ENCODE measurements at places on chromosomes 12 and 14.
A peak's percentile ranks its signal among the peaks of the same experiment; 100 is the strongest.

- ATAC-seq, result no peak
Observed at GRCh38 chr14:63662776-63663175, 21.1 kb upstream of the WDR89 start.

- ATAC-seq, result no peak
Observed at GRCh38 chr12:20268771-20269170, 99.6 kb upstream of the PDE3A start.

DNA sequence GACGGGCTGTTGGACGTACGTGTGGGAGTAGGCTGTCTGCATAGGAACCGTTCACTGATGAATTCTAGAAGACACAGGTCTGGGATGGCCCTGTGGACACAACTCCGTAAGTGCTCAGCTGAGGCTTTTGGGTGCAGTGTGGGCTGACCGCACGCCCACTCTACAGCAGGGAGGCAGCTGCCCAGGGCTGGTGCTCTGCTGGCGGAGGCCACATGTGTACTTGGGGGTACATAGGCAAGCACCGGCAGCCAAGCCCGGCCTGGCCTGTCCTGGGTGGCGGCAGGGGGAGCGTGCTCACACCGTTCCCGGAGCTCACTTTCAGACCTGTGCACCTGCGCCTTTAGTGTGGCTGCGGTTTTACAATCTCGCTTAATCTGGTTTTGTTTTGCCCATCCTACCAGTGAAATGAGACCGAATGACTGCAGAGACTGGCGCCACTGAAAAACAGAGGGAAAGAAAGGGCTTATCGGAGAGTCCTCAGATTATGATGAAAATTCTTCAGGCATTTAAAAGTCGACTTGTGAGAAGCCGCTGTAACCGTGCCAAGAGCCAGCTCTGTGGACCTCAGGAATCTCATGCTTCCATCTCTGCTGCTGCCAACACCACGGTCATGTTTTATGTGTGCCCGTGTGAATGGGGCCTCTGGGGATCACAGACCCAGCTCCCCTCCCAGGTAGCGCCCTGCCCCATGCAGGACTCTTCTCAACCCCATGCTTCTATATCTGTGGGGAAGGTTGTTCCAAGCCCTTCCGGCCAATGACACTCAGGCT, 45.8 kb downstream of the SSH1 start:
- ATAC-seq, result no peak

DNA sequence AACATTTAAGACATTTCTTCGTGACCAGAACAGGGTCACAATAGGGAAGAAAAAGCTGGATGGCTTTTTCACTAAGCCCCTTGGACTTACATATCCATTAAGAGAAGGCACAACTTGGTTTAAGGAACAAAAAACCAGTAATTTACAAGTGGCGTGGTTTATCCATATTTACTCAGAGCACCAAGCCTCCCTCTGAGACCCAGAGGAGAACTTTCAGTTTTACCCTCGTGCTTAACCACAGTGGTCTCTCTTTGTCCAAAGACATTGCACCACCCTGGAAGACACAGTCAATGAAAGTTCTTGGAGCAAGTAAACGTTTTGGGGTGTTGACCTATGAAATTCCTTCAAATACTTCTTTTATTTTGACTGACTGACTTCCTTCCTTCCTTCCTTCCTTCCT, 52.5 kb downstream of the SSPN start:
- ATAC-seq, result no peak

- ATAC-seq, result no peak
Observed at GRCh38 chr12:61854902-61855301, 405.3 kb upstream of the USP15 start.

- no peak for ATAC-seq
Observed at GRCh38 chr12:111585690-111586089, 13.4 kb downstream of the ATXN2 start.

- no peak for ATAC-seq
Observed at GRCh38 chr12:105032703-105033357, 46.7 kb downstream of the NOPCHAP1 start.

DNA sequence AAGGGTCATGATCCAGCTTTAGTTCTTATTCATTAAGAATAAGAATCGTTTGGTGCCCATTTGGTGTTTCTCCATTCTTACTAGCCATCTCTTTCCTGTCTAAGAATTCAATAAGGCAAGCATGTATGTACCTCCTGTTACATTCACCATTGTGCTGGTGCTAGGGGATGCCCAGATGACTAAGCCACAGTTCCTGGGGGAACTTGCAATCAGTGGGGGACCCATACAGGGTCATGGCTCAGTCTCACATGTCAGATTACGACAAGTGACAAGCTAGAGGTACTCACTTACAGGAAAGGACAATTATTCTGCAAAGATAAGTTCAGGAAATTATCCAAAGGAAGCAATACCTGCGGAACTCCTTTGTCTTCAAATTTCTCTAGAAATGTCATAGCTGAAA, 125.4 kb downstream of the STXBP6 start:
- no peak for ATAC-seq

DNA sequence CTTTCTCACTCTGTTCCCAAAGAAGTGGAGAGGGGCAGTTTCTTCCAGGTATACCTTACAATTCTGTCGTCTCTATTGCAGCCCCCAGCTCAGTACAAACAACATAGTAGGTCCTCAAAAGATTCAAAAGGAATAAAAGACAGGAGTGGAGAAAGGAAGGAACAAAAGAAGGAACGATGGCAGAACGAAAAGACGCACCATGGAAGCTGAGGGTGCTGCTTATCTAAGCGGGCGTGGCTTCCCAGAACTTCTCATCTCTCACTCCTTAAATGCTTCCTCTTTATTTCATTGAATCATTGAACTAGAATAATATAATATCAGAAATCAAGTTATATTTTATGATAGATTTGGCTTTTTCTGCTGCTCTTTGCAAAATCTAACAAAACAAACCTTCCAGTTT, 13.7 kb upstream of the LTA4H start:
- no peak for ATAC-seq

GRCh38 chr12:41663598-41664265, 475.6 kb downstream of the PDZRN4 start:
- ATAC-seq, result no peak

DNA sequence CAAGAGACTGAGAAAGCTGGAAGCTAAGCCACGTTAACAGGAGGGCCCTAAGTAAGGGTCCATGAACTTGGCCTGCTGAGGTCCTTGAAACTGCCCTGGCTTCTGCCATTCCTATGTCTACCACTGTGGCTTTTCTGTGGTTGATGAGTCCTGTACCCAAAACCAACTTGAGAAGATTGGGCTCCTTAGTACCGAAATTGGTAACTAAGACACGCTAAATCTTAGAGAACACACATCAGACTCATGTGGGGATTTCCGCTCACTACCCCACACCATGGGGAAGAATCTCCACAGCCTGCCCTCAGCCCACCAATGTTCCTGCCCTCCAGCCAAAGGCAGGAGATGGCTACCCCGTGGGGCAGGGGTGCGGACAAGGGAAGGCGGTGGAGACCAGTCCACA, 232.9 kb downstream of the SPTSSA start:
- no peak for ATAC-seq

DNA sequence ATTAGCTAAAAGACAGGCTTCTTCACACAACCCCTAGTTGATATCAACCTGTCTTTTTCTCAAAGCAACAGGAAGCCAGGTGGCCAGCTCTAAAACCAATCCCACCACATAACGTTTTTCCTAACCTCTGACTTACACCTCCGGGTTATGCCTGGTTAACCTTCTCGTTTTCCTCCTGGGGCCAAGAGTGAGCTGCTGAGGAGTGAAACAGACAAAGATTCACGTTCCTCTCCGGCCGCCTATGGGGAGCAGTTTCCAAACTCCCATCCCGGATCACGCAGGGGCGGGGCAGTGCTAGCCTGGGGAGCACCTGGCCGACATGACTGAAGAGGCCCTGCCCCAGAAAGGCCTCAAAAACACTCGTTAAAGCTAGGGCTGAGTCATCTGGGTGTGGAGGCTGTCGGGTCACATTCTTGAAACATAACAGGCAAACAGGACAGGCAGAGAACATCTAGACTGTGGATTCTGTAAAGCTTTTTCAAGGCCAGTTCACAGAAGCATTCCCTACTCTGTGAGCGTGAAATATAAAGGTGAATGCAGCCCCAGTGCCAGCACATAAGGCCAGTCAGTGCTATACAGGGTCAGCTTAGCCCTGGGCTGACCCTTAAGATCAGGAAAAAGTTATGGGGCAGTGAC, 25.9 kb upstream of the LGALS3 start:
- peak; percentile 35 for ATAC-seq

DNA sequence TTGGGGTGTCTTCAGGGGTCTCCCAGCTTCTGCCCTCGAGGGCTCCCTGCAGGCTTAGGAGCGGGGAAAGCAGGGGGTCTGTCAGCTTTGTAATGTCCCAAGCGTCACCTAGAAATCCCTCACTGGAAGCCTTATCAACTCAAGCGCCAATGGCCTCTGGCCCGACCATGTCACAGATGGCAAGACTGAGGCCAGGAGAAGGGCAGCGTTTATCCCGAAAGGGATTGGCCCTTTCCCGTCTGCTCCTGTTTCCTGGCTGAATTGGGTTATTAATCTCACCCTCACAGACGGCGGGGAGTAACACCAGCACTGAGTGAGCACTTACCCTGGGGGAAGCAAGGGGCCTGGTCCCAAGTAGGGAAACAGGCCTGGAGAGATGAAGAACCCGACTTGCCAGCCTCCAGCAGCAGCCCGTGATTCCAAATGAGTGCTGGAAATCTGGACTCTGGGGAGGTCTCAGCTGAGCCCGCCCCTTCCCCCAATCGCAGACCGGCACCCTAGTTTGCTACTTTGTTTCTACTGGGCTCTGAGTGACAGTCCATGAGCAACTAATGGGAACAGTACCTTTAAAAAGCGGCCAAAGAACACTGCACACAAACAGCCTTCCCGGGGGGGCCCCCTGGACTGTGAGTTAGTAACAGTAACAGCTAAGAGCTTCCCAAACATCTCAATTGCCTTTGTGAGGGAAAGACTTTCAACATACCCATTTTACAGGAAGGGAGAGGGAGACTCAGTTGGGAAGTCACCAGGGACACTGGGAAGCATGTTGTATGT, 2.1 kb upstream of the NCOR2 start:
- ATAC-seq, result no peak

- no peak for ATAC-seq
Observed at GRCh38 chr12:71125949-71126348, 31.9 kb downstream of the TSPAN8 start.

- ATAC-seq, result no peak
Observed at GRCh38 chr14:100524933-100525243, 62.3 kb downstream of the BEGAIN start.

- ATAC-seq, result no peak
Observed at GRCh38 chr14:101920271-101920670, 44.1 kb upstream of the DYNC1H1 start.

DNA sequence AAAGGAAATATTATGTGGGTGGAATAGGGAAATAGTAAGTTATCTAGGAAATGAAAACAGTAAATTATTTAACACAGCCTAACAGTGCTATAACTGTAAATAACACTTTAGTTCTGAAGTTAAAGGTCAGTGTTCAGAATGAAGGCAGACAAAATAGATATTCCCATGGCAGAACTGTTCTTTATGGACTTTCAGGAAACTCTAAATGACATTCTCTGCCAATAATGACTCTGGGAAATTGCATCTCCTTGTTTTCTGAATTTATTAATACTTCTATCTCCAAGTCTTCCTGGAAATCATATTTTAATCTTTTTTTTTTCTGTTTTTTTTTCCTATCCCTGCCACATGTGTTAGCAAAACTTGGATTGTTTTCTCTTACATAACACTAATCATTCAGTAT, 101.4 kb downstream of the PDE3A start:
- no peak for ATAC-seq

DNA sequence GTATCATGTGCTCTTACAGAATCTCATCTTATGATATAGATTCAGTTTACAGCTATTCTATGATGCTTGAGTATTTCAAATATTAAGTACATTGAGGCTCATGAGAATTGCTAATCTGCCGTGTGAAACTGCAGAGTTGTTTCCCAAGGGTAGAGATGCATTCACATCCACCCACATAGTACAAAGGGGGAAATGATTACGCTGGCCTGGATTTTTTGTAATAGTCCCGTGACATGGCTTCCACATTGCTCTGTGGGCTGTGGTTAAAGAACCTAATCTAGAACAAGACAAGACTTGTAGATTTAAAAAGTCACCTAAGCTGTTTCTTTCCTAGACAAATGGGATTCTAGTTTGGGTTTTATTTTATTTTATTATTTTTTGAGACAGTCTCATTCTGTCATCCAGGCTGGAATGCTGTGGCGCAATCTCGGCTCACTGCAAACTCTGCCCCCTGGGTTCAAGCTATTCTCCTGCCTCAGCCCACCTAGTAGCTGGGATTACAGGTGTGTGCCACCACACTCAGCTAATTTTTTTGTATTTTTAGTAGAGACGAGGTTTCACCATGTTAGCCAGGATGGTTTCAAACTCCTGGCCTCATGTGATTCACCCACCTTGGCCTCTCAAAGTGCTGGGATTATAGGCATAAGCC, 13.0 kb upstream of the RIOX1 start:
- peak; percentile 88 for ATAC-seq

DNA sequence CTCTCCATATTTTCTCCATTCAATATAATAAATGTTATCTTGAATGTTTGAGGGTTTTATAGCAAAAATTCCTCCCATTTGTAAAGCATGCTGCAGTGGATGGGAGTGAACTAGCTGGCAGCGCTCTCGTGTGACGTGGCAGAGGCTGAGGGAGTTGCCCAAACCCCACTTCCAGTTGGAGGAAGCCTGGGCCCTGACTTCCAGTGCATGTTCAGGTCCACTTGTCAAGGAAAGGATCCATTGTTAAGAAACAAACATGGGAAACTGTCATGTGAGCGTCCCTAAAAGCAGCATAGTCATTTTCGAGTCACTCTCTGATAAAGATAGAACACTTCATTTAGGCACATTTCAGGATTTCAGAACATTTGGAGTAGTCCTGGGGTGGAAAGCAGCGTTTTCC, 116.6 kb downstream of the SLC25A47 start:
- ATAC-seq, result no peak

Measured in stimulated activated memory B cell treated with anti-CD40 and anti-IgM and Interleukin-4, amounts not matched to agents 10 μg/mL and 1 μg/mL and 100 μg/mL, for 72 hours (primary cell).